ENCODE measurements at places on chromosomes 11 and 22.
A peak's percentile ranks its signal among the peaks of the same experiment; 100 is the strongest.

DNA sequence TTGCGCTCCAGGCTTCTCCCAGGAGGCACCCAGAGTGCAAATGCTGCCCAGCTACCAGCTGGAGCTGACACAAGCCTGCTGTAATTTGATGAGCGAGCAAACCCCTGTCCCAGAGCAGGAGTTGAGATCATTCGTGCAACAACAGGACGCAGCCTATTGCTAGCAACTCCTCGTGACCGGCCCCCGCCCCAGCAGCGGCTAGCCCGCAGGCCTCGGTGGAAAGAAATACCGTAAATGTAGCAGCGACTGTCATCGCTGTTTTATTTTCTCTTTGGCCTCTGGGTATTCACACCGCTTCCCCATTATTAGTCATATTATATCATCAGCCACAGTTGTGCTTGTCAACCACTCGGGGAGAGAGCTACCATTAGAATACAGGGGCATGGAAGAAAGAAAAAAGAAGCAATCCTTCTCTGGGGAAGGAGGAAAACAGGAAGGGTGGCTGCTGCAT, 59.2 kb upstream of the ATXN10 start:
- DNase-seq: peak; percentile 61

DNA sequence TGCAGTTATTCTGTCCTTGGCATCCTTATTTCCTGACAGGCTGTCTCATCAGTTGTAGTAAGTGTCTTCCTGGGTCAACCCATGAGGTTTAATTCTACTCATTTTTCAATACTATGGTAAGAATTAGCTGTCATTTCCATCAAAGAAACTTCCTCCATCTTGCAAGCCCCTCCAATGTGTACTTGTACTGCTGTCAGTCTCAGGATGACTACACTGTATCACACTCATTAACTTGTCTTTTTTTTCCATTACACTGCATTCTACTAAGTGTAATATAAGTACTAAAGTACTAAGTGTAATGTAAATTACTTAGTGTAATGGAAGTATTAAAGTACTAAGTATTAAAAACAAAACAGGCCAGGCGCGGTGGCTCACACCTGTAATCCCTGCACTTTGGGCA, 102.8 kb downstream of the CWF19L2 start:
- DNase-seq: no peak

GRCh38 chr11:34583818-34584217, 37.1 kb upstream of the EHF start:
- DNase-seq: no peak

DNA sequence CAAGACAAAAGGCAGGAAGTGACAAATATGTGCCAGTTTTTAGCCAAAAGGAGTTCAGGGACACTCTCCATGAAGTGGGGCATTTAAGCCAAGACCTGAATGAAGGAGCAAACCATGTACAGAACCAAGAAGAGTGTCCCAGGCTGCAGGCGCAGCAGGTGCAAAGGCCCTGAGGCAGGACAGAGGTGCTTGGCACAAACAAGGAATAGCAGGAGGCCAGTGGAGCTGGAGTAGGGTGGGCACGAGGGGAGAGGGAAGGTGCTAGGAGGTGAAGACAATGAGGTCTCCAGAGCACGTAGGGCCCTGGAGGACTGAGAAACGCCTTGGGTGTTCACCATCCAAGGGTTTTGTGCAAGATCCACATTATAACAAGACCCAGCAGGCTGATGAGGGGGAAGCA, 474.1 kb downstream of the MN1 start:
- no peak for DNase-seq

DNA sequence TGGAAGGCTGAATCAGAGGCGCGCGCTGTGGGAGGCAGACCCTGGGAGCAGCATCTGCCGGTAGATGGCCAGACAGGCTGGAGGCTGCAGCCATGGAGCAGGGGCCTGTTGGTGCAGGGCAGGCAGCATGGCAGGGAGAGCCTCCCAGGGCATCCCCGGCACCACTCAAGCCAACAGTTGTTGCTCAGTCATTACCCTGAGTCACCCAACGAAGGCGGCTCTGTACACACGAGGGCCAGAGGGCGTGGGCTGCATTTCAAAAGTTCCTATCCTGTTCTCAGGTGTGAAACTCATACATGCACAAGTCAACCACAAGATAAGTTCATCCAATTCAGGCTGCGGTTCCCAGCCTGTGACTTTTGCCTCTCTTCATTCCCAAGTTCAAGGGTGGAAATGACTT, 2.6 kb downstream of the ANO1 start:
- DNase-seq: no peak

GRCh38 chr22:30357236-30357570, 396 bp downstream of the CCDC157 start:
- DNase-seq: no peak

DNA sequence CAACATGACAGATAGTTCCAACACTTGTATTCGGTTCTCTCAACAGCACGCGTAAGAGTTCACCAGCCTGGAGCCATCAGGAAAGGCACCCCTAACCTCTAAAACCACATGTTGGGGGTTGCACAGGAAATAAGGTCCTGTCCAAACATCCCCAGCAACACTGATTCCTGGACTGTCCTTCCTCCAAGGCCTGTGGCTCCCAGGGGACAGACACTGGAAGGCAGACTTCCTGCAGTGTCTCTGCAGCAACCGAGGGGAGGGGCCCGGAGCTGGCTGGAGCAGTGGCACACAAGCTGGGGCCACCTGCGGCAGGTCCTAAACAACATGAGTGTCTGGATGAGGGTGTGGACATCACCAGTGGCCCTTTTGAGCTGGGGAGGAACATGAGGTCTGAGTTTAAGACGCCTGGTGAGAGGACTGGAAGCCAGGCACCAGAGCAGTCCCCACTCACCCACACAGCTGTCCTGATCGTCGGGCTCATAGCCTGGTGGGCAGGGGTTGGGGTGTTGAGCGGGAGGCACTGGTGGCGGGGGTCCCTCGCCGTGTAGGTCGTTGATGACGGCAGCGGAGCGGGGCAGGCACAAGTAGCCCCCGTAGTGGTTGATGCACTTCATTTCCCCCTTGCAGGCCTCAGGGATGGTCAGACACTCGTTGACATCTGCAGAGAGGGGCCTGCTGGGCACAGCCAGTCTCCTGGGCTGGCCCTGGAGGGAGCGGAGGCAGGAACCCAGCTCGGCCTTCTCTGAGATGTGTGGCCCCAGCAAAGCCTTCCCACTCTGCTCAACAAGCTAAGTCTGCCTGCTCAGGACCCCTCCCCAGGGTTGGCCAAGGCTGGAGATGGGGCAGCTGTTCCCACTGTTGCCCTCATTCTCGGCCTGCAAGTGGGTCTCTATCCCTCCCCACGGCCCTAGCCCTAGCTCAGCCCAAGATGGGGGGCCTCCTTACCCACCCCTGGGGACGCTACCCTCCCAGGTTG, 1.6 kb downstream of the EFEMP2 start:
- no peak for DNase-seq

DNA sequence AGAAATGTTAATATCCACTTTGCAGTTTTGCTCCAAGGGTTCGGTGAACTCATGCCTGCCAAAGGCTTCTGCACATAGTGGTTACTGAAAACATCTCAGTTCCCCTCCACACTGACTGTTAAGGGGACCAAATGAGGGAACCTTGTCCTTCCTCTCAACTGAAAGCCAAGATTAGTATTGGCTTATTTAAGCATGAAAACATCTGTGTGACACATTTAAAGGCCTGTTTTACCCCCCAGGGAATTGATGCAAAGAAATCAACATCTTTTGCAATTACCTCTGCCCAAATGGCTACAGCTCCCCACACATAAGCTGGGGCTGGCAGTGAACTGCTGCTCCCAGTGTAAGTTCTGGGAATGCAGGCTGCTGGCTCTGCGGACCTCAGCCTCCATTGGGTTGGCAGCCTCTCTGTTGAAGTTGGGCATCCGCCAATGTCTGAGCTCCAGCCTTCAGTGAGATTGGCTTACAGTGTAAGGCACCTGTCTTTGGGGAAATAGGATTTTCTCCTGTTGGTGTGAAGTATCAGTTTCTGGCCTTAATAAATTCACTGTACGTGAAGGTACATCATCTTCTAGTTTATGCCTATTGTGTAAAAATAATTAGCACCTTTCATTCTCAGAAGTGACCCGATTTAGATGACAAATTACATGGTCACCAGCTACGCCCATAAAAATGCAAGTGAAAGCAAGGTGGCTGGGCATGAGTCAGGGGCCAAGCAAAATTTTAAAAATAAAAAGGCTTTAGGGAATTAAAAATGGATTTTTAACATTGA, 213.4 kb upstream of the SYN3 start:
- no peak for DNase-seq

GRCh38 chr11:7563281-7563680, 49.5 kb downstream of the PPFIBP2 start:
- no peak for DNase-seq

DNA sequence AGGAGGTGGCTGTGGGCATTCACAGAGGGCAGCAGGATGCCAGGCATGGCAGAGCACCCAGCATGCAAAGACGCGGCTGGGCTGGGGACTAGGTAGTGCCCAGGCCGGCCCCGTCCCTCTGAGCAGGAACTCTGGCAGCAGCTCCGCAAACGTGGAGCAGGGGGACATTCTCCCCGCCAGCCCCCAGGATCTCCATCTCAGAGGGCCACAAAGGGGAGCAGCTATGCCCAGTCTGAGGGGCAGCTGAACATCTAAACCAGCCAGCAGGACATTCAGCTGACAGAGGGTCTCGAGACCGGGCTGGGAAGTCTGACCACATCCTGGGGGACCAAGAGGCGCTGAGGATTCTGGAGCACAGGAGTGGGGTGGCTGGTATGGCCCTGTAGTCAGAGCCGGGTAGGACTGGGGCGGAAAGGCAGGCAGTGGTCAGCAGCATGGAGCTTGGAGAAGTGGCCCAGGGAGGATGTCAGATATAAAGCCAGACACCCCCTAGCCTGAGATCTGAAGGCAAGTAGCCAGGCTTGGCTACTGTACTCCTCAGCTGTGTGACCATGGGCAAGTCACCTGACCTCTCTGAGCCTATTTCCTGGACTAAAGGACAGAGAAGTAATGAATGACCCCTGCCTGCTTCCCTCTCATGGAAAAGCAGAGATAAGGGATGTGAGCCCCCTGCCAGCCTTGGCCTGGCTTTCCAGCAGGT, 10.2 kb downstream of the PMM1 start:
- DNase-seq: no peak

DNA sequence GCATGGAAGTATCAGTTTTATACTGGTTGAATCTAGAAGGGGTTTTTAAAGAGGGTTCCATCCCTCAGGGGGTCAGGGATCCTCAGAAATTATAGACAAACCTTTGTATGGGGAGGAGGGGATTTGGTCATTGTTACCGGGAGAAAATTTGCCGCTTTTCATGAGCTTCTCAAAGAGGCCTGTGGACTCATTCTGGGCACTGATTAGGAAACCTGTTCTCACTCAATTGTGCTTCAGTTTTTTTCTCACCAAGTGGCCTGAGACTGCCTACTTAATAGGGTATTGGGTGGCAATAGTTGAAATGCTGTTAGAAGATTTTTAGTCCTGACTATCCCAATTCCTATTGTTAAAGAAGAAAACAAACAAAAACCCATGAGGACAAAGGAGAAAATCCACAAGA, 14.0 kb downstream of the MPEG1 start:
- DNase-seq: no peak

DNA sequence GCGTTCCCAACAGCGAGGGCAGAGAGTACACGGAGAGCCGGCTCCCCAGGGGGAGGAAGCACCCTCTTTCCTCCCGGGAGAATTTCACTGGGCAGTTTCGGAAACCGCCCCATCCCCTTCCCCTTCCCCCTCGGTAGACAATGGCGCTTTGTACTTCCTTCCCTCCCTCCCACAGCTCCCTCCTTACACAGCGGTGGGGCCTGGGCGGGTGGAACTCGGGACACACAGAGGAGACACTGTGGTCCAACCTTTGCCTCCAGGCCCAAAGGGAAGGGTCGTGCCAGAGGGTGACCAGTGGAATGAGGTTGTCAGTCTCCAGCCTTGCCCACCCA, 4.3 kb downstream of the SMTN start:
- no peak for DNase-seq

- no peak for DNase-seq
Observed at GRCh38 chr11:19351426-19351825, 110.7 kb upstream of the E2F8 start.

DNA sequence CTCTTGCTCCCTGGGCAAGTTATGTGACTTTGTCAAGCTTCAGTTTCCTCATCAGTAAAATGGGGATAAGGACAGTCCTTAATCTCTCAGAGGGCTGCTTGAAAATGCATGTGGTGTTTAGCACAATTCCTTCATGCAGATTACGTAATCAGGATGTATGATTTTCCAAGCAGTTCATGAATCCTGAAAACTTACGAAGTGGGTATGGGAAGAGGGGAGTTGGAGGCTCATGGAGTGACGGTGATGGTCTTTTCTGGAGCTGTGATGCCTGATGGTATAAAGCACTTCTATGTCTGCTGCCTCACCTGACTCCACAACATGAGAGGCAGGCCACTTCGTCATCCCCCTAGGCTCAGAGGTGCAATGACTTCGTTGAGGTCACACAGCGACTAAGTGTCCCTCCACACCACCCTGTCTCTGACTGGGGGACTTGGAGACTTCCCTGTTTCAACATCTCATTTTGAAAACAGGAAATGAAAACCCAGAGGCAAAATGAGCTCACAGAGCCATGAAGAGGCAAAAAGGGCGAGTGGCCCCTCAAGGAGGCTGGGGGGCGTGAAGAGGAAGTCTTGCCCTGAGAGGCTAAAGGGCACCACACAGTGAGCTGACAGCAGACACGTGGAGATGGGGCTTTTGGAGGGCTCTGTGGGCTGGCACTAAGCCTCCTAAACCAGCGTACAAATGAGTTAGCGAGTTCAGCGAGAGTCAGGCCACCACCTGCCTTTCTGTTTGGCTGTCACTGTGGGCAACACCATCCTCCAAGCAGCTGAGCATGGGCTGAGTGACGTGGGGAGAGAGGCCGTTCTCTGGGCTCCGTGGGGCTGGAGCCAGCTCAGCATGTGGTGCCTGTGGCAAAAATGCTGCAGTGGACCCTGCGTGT, 10.1 kb downstream of the MCM5 start:
- DNase-seq: no peak

DNA sequence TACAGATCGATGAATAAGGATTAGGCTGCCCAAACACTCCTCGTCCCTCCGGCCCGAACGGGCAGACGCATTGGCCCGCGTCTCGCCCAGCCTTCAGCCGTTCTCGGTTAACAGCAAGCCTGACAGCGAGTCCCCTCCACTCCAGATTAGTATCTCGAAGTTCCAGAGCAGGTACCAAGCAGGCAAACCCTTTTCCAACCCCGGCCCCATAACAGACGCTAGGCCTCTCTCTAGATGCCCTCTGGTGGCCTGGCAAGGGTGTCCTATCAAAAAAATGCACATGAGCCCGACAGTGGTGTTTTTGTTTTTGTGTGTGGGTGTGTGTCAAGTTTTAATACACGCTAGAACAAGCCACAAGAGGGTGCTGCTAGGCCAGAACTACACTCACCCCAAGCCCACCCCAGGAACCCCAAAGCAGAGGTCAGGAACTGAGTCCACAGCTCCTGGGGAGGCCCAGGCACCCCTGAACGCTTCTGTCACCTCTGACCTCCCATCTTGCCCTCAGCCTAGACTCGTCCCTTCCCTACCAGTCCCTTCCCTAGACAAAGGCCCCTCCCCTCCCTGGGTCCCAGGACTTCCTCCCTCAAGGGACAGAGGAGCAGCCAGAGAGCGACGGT, 658 bp upstream of the ARFGAP2 start:
- DNase-seq: peak; percentile 80
